ENCODE measurements at places on chromosomes 1 and 21.

DNA sequence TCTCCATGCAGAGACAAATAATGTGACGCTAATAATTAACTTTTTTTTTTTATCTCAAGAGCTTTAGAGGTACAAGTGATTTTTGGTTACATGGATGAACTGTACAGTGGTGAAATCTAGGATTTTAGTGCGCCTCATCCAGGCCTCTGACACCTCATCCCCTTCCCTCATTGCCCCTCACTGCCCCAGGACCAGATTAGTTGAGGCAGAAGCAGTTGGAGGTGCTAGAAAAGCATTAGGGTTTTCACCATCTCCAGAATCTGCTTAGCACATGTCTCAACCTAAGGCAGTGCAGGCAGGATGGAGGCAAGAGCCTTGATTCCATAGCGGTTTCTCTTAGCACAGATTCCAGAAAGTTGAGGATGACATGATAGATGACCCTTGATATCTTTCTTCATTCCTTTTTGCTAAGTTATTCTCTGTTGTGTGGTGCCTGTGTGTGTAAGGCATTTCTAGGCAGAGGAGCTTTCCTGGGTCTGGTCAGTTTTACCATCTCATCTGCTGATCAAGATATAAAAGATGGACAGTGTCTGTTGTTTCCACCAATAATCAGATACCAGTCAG is 16.3 kb upstream of the IL10 start:
- DNase-seq: no peak

DNA sequence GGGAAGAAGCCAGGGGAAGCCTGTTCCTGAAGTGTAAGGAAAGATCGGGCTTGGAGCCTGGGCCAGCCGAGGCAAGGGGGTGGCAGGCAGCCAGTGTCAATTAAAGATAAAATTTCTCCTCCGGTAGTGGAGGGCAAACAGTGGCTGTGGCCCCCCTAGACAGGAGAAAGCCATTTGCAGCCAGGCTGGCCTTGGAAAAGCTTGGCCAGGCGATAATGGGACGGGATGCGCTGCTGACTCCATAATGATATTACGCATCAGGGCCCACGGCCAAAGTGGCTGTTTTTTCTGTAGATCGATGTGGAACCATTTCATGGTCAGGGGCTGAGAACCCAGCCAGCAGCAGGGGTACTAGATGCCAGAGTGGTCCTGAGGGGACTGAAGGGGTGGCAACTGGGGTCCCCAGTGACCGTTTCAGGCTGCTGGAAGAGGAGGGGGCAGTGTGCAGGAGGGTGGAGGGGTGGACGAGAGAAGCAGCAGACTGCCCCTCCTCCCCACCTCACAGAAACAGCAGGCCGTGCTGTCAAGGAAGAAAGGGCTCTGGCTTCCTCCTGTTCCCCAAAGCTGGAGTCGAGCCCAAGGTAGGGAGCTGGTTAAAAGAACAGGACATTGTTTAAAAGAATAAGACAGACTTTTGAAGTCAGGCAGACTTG is 25.2 kb downstream of the KCNC4 start:
- DNase-seq: no peak

DNA sequence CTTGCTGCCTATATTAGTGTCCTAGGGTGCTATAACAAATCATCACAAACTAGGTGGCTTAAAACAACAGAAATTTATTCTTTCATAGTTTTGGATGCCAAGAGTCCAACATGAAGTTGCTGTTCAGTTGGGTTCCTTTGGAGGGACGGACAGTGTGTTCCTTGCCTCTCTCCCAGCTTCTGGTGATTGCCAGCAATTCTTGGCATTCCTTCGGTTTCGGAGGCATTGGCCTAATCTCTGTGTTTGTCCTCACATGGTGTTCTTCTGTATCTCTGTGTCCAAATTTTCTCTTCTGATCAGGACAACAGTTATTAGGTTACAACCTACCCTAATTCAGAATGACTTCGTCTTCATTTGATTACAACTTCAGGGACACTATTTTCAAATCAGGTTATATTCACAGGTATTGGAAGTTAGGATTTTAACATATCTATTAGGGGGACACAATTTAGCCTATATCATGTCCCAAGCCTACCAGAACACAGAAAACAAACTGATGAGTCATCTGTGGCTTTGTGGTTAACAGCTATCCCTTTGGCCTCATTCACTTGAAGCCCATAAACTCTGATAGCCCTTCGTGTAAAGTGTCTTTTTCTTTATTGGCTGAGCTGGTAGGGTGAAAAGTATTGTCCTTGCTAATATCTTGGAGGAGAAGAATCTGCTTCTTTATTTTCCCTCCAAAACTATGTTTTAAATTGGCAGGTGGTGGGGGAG is 83.2 kb upstream of the PAPPA2 start:
- no peak for DNase-seq

DNA sequence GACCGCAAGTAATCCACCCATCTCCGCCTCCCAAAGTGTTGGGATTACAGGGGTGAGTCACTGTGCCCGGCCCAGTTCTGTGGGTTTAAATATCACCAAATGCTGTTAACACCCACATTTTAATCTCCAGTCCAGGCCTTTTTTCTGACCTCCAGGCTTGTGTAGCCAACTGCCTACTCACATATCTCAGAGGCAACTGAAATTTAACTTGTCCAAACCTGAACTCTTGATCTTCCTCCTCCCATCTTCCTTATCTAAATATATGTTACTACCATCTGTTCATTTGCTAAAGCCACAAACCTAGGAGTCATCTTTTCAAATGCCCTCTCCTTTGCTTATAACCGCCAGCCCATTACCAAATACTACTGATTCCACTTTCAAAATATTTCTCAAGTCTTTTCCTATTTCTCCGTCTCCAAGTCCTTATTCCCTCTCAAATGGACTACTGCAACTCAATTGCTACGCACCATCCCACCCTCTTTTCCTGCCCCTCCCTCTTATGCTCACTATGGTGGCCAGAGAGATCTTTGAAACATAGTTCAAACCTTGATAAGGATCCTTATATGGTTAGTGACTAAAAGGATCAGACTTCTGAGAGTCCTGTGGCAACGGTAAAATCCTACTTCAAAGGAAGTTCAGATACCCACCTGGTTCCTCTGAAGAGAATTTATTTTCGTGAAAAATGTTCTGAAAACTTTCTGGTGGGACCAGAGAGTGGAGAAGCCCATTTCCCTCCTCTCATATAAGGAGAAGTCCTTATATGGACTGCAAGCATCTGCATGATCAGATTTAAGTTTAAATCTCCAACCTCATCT is 78.5 kb upstream of the CDC42BPA start:
- no peak for DNase-seq

- DNase-seq: no peak
These were observed 33.5 kb downstream of the KCNC4 start for GRCh38 chr1:110243574-110243973.

Measured in CD4-positive, CD25-positive, alpha-beta regulatory T cell (primary cell).